GM23248 (cell line): ENCODE measurements at places on chromosomes 3 and 15. TPM values are rescaled to one million over a fixed set of nuclear protein-coding genes. Genes with fewer than 3 reads are reported as not detected.
A peak's percentile ranks its signal among the peaks of the same experiment; 100 is the strongest.

DNA sequence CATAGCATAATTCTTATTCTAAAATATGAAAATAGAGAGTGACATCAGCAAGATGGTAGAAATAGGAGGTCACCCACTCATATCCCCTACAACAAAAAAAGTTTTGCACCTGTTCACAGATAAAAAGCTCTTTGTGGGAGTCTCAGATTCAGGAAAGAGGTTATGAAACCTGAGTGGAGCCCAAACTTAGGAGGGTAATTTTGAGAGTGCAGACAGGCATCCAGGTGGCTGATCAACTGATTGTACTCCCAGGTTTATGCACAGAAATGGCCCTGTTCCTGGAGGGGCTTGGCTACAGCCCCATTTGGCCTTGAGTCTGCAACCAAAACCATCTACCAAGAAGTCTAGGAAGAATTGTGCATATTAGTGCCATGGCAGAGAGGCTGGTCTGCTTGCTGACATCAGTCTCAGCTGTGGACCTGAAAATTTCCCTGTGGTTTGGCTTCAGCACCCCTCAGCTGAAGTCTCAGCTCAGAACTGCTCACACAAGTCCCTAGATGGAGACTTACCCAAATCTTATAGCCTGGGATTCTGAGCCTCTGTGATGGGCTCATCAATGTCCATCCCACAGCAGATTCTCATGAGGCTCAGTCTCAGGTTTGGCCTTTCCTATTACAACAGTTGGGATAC is 291.6 kb downstream of the IL20RB start:
- DNase-seq, result no peak

- no peak for DNase-seq
Observed at GRCh38 chr3:190258634-190259033, 63.6 kb downstream of the CLDN1 start.

DNA sequence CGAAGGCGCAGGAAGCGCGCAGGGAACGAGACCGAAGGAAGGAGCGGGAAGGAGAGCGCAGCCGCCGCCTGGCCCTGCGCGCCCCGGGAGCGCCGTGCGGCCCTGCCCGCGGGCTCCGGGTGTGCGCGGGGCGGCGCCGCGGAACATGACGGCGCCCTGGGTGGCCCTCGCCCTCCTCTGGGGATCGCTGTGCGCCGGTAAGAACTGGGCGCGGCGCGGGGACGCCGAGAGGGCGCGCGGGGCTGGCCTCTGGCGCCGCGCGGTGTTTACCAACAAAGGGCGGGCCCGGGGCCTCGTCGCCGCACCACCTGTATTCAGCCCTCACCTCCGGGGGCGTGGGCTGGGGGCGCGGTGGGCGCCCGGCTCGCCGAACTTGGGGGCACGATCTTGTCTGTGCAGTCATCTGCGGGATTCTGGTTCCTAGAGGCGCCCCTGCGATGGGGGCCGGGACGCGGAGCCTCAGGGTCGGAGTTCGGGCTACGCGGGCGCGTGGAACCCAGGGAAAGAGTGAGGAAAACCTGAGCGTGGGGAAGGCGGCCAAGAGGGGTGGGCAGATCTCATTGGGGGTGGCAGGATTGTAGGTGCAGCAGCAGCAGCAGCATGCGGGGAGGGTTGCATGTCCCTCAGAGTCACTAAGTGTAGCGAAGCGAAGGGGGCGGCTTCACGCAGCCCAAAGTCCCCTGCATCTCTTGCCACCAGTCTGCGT is 641 bp downstream of the ACVR2B start:
- peak; percentile 65 for DNase-seq

DNA sequence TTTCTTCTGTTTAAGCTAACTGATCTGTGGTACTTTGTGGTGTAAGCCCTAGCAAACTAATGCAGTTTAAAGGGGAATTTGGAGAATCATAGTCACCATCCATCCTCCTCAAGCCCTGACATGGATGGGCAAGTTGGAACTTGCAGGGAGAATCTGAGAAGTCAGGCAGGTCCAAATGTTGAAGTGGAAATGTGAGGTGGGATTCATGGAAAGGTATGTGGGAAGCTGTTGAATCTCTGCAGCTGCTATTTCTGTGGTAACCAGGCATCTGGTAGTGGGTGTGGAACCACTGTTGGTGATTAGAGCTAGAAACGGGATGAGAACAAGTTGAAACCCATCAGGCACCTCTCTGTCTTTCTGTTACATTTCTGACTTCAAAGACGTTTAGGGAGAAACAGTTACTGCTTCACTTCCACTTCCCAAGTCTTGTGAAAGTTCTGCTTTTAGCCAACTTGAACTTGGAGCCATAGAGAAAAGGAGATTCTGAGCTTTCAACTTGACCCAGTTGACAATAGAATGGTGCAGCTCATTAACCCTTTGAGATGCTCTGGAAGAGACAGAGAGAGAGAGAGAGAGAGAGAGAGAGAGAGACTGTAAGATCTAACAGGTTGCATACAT is 38.1 kb upstream of the NMNAT3 start:
- no peak for DNase-seq

- no peak for DNase-seq
Observed at GRCh38 chr3:78792212-78792611, 975.6 kb downstream of the ROBO1 start.

DNA sequence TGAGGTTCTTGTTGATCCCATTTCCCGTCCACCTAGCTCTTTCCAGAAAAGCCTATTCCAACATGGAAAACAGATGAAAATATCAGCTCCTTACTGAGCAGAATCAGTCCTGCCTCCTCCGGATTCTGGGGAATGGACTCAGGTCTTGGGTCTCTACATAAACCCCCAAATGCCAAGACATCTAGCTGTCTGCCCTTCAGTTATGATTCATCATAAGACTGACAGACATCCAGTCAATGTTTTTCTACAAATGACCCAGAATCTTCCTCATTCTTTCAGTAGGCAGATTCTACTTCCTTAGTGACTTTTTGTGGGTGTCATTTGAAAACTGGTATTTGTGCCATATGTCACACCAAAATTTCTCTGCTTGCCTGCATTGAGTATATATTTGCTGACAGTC is 103.0 kb upstream of the TGFBR2 start:
- DNase-seq, result no peak

GRCh38 chr3:103653996-103654395 is 1219.2 kb downstream of the ZPLD1 start:
- DNase-seq, result no peak

DNA sequence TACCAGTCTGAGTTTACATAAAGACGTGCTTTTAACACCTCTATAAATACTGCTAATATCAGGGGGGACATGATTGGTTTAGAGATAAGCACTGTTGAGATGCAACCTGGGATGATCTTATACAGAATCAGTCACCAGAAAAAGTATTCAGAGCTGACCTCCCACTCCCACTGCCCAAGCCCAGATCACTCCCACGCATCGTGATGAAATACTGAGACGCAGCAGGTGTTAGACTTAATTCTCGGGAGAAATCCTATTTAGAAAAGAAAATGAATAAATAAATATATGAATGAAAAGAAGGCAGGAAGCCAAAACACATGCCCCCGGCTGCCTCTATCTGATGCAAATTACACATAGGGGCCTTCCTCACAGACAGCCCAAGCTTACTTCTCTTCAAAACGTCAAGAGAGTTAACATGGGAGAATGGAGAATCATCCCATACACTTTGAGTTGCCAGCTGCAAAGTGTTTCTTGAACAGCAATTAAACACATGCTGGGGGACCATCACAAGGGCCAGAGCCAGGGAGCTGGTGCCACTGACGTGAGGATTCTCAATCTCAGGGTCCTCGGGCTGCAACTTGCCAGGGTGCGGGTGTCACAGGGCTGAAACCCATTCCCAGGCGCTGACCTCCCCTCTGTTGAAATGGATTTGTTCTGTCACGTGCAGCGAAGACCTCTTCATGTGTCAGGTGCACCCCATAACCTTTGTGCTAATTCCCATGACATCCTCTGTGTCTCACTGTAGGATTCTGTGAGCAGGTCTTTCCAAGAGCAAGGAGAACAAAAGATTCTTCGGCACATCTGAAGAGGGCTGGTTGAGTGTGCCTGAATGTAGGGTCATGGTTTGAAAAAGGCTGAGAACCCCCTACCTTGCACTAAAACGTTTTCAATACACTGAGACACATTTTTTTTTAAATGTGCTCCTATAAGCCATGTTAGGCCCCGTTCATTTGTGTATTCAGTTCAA is 764.2 kb upstream of the ARRDC4 start:
- DNase-seq, result no peak

GRCh38 chr15:77783636-77784035 is 150.9 kb upstream of the LINGO1 start:
- DNase-seq, result no peak

- peak; percentile 86 for DNase-seq
Observed at GRCh38 chr3:106609666-106610301, 741.0 kb upstream of the CBLB start.

DNA sequence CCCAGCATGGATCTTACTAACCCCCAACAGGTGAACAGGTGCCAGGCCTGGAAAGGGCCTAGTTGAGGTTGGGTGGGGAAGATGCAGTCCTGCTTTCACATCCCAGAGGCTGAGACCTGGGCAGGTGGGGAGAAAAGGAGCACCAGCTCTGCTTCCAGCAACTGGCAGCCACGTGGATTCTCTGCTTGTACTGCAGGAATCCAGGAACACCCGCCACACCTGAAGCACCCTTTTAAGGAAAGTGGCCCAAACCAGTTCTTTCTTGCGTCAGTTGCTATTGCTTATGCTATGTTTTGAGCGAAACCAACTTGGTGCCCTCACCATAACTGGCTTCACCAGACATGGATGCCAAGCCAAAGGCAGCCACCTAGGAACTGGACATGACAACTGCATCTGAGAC is 28.1 kb upstream of the NEO1 start:
- no peak for DNase-seq

DNA sequence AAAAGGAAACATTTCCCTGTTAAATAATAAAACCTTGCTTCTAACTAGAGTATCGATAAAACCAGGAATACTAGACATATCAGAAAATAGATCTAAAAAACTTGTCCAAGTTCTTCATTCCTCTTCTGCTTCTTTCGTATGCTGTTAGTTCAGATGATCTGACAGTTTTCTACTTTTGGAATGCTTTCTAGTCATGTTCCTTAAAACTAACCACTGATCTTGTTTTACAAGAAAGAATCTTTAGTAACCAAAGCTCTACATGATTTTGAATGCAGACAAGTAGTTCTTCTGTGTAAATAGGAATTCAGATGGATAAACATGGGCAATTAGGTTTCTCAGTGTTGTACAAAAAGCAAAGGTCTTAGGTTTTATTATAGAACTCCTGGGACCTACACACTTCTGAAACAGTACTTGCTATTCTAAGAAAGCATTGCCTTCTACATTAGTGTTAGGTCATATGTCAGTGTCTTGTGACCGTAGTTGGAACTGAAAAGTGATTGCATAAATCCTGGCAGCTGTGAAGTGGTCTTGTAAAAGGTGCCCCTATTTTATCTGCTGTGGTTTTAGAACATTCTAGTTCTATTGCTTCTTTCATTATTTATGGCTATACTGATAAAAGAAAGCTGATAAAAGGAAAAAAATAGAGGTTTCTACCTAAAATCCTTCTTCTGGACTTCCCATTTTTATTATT is 40.7 kb downstream of the SNRK start:
- DNase-seq, result peak; percentile 10

GRCh38 chr3:185164428-185165217 is 11.8 kb upstream of the C3orf70 start:
- DNase-seq, result no peak

- peak; percentile 40 for DNase-seq
Observed at GRCh38 chr3:157079676-157080369, 80.1 kb downstream of the CCNL1 start.

- DNase-seq, result no peak
Observed at GRCh38 chr15:75697523-75697922, 15.1 kb downstream of the CSPG4 start.

GRCh38 chr3:113140876-113141275 is 70.5 kb upstream of the BOC start:
- peak; percentile 49 for DNase-seq

- peak; percentile 83 for DNase-seq
Observed at GRCh38 chr15:63238796-63239195, 38.6 kb upstream of the APH1B start.

GRCh38 chr3:171824824-171825221 is 14.5 kb upstream of the PLD1 start:
- DNase-seq, result peak; percentile 32

GRCh38 chr3:2579206-2579605 is 480.5 kb downstream of the CNTN4 start:
- DNase-seq, result no peak

- DNase-seq, result no peak
Observed at GRCh38 chr3:157398598-157398997, 38.1 kb upstream of the PTX3 start.

- DNase-seq, result no peak
Observed at GRCh38 chr3:31022716-31023115, 128.3 kb upstream of the GADL1 start.

GRCh38 chr3:44079916-44080315 is 161.8 kb upstream of the TOPAZ1 start:
- no peak for DNase-seq

GRCh38 chr15:69941301-69941605 is 156.5 kb downstream of the TLE3 start:
- no peak for DNase-seq

- no peak for DNase-seq
Observed at GRCh38 chr15:85100186-85100937, 118.7 kb downstream of the PDE8A start.

DNA sequence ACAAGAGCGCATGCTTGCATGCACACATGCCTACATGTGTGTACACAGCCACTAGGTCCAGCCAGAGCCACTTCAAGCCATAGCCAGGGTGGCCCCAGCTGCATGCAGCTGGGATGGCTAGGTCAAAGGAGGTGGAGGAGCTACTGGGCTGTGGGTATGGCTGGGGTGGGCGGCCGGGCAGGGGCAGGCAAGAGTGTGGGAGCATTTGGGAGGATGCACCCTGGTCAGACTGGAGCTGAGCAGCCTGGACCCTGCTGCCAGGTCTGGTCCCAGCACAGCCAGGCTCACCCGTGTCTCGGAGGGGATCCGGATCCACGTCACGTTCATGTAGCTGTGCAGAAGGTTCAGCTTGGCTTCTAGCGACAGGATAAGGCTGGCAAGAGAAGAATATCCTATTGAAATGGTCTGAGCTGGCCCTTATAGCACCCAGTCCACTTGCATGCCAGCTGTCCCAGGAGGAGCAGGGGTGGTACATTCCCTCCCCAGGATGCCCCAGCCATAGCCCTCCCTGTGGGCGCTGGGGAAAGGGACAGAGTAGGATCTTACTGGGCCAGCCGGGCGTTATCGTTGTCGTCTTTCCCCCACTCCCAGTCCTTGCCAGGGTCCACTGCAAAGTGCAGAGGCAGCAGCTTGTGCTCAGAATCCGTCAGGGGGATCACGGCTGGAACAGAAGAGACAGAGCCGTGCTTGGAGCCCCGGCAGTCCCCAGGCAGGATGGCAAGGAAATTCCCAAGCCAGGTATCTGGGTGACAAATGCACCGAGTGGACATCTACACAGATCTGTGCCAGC is 160.5 kb downstream of the KLF13 start:
- DNase-seq, result no peak

GRCh38 chr3:106299300-106300098 is 430.7 kb upstream of the CBLB start:
- DNase-seq, result peak; percentile 73

- DNase-seq, result no peak
Observed at GRCh38 chr15:83898361-83898760, 244.4 kb downstream of the ADAMTSL3 start.

LIPH gene
- not detected in 2 replicates for total RNA-seq

PLSCR2 gene
- total RNA-seq, result not detected in 2 replicates

MASP1 gene
- 32.1 and 52.3 TPM in 2 replicates for total RNA-seq

CHRNA7 gene
- total RNA-seq, result under 0.01 TPM in 1 of 2 replicates, not detected in the other

SLC9C1 gene
- total RNA-seq, result not detected in 2 replicates

OR5K1 gene
- not detected in 2 replicates for total RNA-seq
